ENCODE measurements at places on chromosomes 11 and 22.

- DNase-seq, result no peak
Measured at GRCh38 chr22:35099883-35100282, 33.9 kb downstream of the ISX start.

DNA sequence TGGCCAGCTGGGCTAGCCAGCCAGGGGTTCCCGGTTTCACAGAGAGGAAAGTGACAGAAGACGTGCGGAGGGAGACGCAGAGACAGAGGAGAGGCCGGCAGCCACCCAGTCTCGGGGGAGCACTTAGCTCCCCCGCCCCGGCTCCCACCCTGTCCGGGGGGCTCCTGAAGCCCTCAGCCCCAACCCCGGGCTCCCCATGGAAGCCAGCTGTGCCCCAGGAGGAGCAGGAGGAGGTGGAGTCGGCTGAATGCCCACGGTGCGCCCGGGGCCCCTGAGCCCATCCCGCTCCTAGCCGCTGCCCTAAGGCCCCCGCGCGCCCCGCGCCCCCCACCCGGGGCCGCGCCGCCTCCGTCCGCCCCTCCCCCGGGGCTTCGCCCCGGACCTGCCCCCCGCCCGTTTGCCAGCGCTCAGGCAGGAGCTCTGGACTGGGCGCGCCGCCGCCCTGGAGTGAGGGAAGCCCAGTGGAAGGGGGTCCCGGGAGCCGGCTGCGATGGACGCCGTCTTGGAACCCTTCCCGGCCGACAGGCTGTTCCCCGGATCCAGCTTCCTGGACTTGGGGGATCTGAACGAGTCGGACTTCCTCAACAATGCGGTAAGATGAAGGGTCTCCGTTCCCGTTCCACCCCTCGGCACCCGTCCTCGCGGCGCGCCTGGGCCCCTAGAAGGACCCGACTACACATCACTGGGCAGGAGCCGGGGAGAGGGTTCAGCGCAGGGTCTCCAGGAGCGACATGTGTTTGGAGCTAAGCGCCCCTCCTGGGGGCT, at the start of gene CREB3L1:
Gene CREB3L1, plus strand, starts transcription at position 41 of the 765 bp plus-strand sequence. Its CDS starts 450 bp downstream, at position 491.
- DNase-seq, result peak; percentile 52

DNA sequence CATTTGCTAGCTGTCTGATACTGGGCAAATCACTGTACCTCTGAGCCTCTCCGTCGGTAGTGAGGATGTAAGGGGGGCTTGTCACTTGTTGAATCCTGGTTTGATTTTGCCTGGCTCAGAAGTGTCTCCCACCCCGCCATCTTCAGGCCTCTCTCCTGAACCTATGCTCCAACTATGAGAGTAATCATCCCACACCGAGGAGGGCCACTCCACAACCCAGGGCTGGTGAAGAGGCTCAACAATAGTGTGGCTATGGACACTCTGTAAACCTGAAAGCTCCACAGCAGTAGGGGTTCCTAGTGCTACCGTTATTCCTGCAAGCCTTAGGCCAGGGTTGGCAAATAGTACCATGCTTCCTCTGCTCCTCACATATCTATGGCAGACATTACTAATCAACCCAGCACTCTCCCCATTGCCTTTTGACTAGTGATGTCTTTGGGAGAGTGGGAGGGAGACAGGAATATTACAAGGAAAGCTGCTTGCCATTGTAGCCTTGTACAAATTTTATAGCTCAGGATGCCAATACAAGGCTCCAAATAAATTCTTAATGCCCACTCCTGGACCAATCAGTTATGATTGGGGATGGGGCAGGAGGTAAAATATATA, 134.0 kb upstream of the TEAD1 start:
- DNase-seq, result no peak

GRCh38 chr11:124718801-124719200, 20.9 kb upstream of the NRGN start:
- no peak for DNase-seq

GRCh38 chr11:66467034-66467659, 442 bp downstream of the PELI3 start:
- DNase-seq, result peak; percentile 51

- no peak for DNase-seq
Measured at GRCh38 chr11:80815752-80816453, 1375.1 kb upstream of the TENM4 start.

GRCh38 chr11:24043842-24044241, 453.0 kb upstream of the LUZP2 start:
- no peak for DNase-seq

- no peak for DNase-seq
Measured at GRCh38 chr22:30266445-30267381, at the start of gene OSM. OSM (minus strand) TSS chr22:30266851; CDS start chr22:30266799, 52 bp downstream.

DNA sequence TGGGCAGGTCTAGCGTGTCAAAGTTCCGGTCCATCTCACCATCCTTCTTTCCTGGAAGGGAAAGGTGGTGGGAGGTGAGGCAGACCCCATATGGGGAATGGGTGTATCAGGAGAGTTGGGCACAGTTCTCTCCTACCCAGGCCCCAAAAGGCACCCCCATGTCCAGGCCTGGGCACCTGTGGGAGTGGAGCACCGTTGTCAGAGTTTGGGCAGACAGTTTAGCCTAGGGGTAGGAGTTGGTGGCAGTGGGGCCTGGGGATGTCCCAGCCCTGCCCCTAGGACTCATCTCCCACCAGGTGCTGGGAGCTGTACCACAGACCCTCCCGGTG, 34.1 kb upstream of the TXNRD2 start:
- DNase-seq, result no peak

- no peak for DNase-seq
Measured at GRCh38 chr11:129192150-129192549, at the start of gene ARHGAP32. ARHGAP32 (minus strand) TSS chr11:129192325; CDS start chr11:129192198, 127 bp downstream.

GRCh38 chr11:16297332-16297731, 59.0 kb downstream of the SOX6 start:
- peak; percentile 21 for DNase-seq

- DNase-seq, result peak; percentile 73
Measured at GRCh38 chr11:123020968-123021367, 39.3 kb upstream of the BSX start.

- DNase-seq, result no peak
Measured at GRCh38 chr11:116851626-116852025, 14.2 kb upstream of the APOA1 start.

- DNase-seq, result no peak
Measured at GRCh38 chr11:66892911-66893310, 36.0 kb downstream of the LRFN4 start.

DNA sequence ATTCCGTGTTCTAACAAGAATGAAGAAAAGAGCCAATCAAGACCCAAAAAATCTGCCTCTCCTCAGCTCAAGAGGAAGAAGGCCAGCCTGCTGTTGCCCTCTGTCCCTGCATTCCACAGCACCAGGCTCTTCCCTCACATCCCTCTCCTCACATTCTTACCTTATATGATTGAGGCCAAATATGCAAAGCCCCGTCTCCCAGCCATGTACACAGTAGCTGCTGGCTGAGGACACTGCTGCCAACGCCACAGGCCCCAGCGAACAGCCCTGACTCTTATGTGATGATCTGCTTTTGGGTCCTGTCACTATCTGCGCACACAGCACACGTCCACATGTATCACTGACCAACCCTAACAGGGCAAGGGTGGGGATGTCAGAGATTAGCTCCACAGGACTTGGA, 60.2 kb downstream of the MICAL3 start:
- no peak for DNase-seq

GRCh38 chr11:12288212-12288930, 89.0 kb upstream of the PARVA start:
- DNase-seq, result peak; percentile 89

- no peak for DNase-seq
Measured at GRCh38 chr11:76329983-76330382, 50.9 kb downstream of the THAP12 start.

DNA sequence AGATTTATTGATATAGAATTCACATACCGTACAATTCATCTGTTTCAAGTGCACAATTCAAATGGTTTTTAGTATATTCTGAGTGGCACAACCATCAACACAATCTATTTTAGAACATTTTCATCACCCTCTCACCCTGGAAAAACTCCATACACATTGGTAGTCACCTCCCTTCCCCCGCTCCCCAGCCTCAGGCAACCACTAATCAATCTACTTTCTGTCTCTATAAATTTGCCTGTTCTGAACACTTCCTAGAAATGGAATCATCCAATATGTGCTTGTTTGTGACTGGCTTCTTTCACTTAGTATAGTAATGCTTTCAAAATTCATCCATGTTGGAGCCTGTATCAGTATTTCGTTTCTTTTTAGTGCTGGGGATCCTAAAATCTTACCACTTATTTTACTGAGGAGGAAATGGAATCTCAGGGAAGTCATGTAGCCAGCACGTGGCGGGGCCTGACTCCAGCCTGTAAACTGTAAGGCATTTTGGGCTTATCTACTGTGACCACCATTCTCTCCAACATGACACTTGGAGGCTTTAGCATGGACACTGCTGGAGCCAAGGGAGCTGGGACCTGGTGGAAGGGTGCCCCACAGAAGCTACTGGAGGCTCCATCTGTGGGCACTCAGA, 905 bp upstream of the UCP3 start:
- no peak for DNase-seq

DNA sequence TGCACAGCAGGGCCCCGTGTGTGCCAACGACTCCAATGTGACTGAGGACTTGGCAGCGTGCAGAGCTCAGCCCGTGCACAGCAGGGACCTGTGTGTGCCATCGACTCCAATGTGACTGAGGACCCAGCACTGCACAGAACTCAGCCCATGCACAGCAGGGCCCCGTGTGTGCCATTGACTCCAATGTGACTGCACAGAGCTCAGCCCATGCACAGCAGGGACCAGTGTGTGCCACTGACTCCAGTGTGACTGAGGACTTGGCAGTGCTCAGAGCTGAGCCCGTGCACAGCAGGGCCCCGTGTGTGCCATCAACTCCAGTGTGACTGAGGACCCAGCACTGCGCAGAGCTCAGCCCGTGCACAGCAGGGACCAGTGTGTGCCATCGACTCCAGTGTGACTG, 347.8 kb upstream of the B3GAT1 start:
- DNase-seq, result no peak

DNA sequence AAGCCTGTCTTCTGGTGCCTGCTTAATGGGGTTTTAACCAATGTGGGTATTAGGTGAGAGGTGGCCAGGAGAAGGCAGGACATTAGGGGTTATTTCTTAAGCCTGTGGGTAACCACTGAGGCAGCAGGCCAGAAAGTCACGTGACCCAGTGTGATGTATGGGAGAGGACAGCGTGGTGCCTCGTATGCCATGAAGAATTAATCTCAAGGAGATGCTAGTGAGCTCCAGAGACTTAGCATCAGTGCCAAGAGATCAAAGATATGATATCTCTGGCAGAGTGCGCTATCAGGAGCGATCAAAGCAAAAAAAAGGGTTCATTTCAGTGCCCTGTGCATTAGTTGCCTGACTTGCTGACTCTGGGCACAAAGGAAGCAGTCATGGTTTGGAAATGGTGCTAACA, 275.5 kb downstream of the KIRREL3 start:
- DNase-seq, result no peak

GRCh38 chr11:26830218-26830617, 108.4 kb upstream of the SLC5A12 start:
- no peak for DNase-seq

- peak; percentile 98 for DNase-seq
Measured at GRCh38 chr11:71448257-71449171, at the start of gene DHCR7. DHCR7 (minus strand) TSS chr11:71448393; CDS start chr11:71444952, 3,441 bp downstream.

GRCh38 chr11:31120428-31120827, 249.1 kb downstream of the DCDC1 start:
- no peak for DNase-seq

Measured in cardiac muscle cell (in vitro differentiated cells and primary cell).